Astrocyte of the hippocampus (primary cell): ENCODE measurements at places on chromosomes 4 and X.

GRCh38 chr4:76767983-76768382 lies 130.0 kb downstream of the SOWAHB start:
- DNase-seq, result peak; percentile 39

- no peak for DNase-seq
Observed at GRCh38 chr4:40194602-40195161, 2.1 kb upstream of the RHOH start.

GRCh38 chr4:109184491-109184961 lies 117.9 kb downstream of the COL25A1 start:
- DNase-seq, result peak; percentile 13

GRCh38 chrX:103157496-103158316 lies 57.2 kb upstream of the BEX4 start:
- DNase-seq, result peak; percentile 54

DNA sequence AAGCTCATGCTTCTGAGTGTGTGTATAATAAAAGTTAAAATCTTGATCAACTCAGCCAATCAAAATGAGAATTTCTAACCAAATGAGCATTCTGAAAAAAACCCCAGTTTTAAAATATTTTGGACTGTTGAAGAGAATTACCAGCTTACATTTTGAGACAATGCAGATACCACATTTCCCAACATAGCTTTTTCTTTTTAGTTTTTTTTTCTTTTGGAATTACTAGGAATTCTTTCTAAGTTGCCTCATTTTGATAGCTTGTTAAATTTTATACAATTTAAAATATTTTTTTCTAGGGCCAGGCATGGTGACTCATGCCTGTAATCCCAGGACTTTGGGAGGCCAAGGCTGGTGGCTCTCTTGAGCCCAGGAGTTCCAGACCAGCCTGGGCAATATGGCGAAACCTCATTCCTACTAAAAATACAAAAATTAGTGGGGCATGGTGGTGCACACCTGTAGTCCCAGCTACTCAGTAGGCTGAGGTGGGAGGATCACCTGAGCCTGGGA lies 2.2 kb downstream of the RP2 start:
- no peak for DNase-seq

GRCh38 chr4:139828966-139829664 lies 163.5 kb downstream of the MGST2 start:
- no peak for DNase-seq

- DNase-seq, result no peak
Observed at GRCh38 chr4:138630666-138631065, 384.9 kb upstream of the NOCT start.

DNA sequence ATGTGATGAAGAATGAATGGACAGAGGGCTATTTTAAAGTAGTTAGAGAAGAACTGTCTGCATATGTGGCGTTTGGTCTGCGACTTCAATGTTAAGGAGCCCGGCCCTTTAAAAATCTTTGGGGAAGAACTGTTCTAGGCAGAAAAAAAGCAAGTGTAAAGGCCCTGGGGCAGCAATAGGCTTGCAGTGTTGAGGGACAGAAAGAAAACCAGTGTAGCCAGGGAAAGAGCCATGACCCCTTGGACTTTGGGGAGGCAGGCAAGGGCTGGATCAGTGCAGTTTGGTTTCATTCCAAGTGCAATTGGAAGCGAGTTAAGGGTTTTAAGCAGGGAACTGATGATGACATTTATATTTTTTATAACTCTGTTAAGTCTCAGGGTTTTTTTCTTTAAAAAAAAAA lies 7.9 kb downstream of the GLA start:
- DNase-seq, result no peak

GRCh38 chrX:20973038-20973437 lies 401.2 kb upstream of the CNKSR2 start:
- DNase-seq, result no peak

- DNase-seq, result peak; percentile 7
Observed at GRCh38 chr4:74715706-74716435, 78.5 kb downstream of the BTC start.

DNA sequence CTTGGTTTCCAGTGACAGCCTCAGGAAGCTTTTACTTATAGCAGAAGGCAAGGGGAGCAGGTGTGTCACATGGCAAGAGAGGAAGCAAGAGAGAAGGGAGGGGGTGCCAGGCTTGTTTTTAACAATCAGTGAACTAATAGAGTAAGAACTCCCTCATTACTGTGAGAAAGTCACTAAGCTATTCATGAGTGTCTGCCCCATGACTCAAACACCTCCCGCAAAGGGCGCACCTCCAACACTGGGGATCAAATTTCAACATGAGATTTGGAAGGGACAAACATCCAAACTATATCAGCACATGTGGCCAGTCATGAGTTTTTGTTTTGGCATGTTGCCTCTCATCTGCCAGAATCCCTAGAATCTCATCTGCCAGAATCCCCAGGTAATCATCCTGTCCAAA lies 183.5 kb upstream of the C1QTNF7 start:
- peak; percentile 62 for DNase-seq

DNA sequence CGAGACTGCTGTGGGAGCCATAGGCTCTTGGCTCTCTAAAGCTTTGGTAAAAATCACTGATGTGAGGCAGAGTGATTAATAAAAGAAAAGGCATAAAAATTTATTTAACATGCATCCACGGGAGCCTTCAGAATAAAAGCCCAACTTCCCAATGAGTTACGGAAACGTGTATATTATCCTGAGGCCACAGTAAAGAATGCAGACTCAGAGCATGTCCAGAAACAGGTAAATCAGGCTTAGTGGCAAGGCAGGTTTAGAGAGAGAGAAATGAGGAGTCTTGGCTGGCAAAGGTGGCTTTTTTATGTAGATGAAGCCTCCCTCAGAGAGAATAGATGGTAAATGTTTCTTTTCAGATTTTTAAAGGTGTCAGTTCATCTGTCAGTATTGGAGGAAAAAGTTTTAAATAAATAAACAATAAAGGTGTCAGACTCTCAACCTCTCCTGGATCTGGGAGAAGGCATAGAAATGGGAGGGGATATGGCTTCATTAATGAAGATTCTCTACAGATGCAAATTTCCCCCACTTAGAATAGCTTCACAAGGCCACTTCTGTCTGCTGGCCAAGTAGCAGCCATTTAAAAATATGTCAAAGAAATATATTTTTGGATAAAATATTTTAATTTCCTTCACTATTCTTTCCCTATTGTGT lies 24.0 kb downstream of the C4orf51 start:
- no peak for DNase-seq

DNA sequence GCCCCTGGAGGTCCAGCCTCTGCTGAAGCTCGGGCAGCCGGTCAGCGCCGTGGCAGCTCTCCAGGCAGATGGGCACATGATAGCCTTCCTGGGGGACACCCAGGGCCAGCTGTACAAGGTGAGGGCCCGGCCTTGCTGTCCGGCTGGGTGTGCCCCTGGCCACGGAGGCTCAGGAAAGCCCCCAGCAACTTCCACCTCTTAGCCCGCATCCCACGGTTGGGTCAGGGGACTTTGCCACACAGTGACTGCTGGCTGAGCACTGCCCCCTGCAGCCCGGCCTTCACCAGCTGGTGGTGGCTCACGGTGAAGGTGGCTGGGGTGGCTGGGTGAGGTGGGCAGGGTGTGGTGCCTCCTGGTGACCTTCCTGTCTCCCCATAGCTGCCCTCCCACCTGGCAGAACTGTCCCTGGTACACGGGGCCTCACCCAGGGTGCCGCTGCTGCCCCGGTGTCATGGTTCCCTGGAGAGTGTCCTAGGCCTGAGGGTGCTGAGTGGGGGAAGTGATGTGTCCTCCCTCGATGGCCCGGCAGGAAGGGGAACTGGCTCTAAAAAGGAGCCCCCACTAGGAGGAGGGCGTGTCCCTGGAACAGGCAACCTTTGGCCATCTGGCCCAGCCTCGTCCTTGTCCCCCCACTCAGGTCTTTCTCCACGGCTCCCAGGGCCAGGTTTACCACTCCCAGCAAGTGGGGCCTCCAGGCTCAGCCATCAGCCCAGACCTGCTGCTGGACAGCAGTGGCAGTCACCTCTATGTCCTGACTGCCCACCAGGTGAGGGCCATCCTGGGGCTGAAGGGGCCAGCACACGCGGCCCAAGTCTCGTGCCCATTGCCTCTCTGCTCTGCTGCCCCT lies 4.5 kb downstream of the PLXNB3 start:
- DNase-seq, result no peak

DNA sequence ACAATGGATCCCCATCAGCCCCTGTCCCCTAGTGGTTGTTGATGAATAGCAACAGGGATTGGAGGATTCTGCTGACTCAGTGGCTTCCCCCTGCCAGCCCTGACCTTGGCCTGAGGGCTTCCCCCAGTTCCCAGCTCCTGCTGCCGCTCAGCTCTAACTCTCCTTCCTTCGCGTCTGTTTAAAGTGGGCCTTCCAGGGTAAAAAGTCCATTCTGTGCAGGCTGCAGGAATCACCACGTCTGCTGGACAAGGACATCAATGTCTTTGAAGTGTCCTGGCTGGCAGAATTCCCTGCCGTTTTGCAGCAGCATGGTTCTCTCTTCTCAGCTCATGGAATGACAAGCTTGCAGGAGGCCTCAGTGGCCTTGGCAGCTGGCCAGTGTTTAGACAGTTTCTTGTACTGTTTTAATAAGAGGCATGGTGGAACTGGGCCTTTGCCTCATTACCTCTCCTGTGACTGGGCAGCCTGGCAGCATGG lies 152.5 kb upstream of the STX18 start:
- DNase-seq, result peak; percentile 81

DNA sequence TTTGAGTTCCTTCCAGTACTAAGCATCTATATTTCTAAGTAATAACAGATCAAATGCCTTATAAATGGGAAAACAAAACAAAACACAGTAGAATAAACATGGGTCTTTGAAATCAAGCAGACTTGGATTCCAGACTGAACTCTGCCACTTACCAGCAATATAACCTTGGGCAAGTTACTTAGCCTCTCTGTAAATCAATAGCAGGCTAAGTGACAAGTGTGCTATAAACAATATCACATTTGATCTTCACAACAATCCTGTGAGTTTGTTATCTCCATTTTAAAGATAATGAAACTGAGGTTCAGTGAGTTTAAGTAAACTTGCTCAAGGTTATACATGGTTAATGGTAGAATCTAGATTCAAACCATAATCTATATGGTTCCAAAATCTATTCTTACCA lies 165.8 kb downstream of the GPC3 start:
- DNase-seq, result no peak

DNA sequence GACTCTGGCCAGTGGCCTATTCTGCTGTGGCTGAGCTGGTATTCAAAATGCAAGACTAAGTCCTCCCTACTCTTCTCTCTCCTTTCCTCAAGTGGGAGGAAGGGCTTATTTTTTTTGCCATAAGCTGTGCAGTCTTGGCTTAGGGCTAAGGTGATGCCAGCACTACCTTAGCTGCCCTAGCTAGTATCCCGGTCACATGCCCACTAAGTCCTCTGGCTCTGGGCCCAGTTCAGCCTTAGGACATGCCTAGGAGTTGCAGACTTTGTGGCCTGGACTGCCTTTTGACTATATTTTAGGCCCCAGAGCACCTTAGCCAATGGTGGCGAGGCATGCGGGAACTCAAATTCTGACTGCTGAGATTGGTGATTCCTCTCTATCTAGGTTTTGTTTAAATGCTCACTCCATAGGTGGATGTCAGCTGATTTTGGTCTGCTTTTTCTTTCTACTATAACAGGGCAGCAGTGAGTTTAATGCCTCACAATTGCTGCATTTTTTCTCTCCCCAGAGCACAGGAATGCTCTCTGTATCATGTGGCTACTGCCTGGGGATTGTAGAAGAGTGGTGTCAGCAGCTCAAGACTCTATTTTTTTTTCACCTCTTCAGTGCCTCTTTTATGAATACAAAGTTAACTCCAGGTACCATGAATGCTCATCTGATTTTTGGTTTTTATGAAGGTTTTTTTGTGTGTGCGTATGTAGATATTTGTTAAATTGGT lies 472.9 kb upstream of the GRID2 start:
- no peak for DNase-seq

DNA sequence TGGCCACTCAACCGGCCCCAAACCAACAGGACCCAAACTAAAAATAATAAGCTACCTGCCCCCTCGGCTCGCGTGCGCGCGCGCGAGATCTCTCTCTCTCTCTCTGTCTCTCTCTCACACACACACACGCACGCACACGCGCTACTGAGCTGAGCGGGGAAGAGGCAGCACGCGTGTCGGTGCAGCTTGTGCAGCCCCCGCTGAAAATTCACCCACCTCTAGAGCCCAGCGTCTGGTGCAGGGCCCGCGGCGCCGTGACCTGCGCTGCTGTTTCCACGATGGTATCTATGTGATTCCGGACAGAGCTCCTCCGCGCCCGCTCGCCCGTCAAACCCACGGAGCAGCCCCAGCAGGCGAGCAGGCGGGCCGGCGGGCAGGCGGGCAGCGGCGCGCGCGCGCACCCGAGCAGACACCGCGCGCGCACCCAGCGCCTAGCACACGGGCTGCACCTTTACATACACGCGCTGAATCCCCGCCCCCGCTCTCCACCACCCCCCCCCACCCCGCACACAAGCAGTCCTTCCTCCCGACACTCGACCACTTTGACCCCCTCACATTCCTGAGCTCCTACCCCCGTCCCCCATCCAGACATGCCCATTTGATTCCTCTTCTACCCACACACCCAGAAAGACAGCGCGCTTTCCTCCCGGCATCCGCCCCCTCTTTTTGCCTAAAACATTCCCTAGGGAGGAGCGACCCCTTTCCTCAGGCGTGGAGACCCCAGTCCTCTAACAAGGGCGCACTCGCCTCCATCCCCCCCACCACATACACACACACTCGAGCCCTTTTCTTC lies 1.0 kb downstream of the SLITRK4 start:
- DNase-seq, result no peak

DNA sequence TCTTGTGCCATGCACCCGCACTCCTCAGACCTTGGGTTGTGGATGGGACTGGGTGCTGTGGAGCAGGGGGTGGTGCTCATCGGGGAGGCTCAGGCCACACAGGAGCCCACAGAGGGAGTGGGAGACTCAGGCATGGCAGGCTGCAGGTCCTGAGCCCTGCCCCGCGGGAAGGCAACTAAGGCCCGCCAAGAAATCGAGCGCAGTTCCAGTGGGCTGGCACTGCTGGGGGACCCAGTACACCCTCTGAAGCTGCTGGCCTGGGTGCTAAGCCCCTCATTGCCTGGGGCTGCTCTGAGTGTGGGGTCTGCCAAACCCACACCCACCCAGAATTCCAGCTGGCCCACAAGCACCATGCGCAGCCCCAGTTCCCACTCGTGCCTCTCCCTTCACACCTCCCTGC lies 450.5 kb upstream of the FGF16 start:
- no peak for DNase-seq

DNA sequence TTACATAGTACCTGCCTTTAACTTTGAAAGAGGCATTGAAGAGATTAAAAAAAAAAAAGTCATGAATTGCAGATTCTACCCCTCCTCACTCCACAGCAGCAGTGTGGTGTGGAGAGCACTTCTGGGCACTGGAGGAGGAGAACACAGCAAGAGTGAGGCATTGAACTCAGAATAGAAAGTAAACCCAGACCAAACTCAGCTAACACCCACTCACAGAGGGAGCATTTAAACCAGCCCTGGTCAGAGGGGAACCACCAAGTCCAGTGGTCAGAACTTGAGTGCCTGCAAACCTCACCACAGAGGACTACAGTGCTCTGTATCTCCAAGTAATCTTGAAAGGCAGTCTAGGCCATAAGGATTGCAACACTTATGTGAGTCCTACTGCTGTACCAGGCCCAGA lies 15.6 kb upstream of the UGT2A1 start:
- DNase-seq, result no peak
